Activated CD8-positive, alpha-beta memory T cell treated with anti-CD3 and anti-CD28 coated beads, Interleukin-2, amount 10 ng/mL, durations not matched to agents 7 days and 5 days (primary cell): ENCODE measurements at places on chromosomes 2 and 18.

DNA sequence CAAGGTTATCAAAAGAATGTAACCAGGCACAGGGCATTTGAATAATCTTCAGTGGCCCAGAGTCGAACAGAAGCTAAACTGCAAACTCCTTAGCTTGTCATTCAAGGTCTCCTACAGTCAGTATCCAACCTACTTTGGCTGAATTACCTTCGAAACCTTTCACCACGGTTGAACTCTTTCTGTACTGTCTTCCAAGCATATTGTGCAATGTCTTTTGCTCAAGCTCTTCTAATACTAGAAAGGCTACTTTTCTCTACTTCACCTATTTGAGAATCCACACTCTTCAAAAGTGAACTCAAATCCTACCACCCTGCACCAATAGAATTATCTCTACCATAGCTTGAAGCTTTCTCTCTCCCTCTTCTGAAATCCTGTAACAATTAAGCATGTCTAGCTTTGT lies 142.9 kb downstream of the NR4A2 start:
- DNase-seq: no peak

GRCh38 chr18:63262369-63263335 lies 56.9 kb downstream of the BCL2 start:
- DNase-seq: no peak

DNA sequence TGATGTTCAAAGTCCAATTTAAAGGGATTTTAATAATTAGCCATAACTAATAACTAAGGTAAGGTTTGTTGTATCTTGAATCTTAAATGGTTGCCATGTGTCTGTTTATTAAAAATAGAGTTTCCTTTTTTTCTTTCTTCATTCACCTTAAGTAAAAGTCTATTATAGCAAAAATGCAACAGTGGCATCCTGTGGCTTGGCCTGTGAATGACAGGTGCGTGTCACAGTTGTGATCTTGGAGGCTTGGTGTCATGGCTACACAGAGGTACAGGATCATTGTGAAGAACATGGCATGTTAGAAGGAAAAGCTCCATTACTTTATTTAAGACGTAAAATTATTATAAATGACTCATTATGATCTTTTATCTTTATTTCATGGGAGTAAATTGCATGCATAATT lies 246.1 kb downstream of the BCL2 start:
- no peak for DNase-seq

GRCh38 chr2:126085011-126085795 lies 570.8 kb upstream of the GYPC start:
- no peak for DNase-seq

DNA sequence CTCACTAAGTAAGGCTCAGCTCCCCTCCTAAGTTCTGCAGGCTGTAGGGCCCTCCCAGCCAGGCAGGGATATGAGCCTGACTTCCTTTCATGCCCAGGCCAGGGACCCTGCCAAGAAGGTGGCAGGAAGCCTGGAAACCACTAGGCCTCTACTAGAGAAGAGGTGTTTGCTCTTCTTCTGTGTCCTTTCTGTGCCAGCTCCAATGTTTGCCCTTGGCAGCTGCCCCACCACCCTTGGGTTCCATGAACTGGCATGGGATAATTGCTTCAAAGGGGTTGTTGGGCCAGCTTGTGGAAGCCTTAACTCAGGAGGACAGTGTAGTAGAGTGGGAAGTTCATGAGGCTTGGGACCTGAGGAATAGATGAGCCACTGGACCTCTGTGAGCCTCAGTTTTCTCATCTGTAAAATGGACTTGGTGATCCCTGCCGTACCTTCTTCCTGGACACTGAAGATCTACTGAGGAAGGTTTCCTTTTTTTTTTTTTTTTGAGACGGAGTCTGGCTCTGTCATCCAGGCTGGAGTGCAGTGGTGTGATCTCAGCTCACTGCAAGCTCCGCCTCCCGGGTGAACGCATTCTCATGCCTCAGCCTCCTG lies 3.9 kb downstream of the SLC35F6 start:
- no peak for DNase-seq
